ENCODE measurements at places on chromosomes 11 and 22. TPM values are rescaled to one million over a fixed set of nuclear protein-coding genes. Genes with fewer than 3 reads are reported as not detected.

- H3K36me3 ChIP-seq, result no peaks in the 10 kb centered on the region
- no peak overlapping the region for H3K4me3 ChIP-seq
- H3K27me3 ChIP-seq, result no peaks in the 10 kb centered on the region
- no peak for DNase-seq
- no peaks in the 10 kb centered on the region for H3K4me1 ChIP-seq
- no peak overlapping the region for H3K27ac ChIP-seq
These were observed 15.2 kb upstream of the OR52K2 start for GRCh38 chr11:4433856-4434255.

DNA sequence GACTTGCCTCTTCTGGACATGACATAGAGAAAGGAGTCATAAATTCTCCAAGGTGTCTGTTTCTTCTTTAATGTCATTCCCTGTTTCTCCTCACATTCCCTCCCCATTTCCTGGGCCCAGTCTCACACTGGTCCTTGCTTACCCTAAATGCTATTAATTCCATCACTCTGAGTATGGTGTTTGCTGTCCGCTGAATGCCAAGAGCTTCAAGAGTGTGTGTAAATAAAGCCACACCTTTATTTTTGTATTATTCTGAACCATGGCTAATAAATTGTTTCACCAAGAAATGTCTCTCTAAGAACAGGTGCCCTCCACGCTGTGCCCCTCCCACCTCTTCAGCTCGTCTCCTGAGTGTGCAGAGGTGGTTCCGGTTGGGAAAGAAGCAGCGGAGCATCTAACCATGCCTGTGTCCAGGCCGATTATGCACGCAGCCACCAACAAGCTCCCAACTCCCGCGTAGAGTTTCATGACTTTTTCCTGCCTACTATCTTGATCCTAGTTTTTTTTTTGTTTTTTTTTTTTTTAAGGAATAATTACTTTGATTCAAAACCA, 8.6 kb downstream of the TMEM121B start:
- no peaks in the 10 kb centered on the region for H3K27me3 ChIP-seq
- H3K27ac ChIP-seq, result no peak overlapping the region
- H3K4me1 ChIP-seq, result peaks cover 38% of the 10 kb centered on the region
- H3K36me3 ChIP-seq, result no peaks in the 10 kb centered on the region
- DNase-seq, result no peak
- no peak overlapping the region for H3K4me3 ChIP-seq

DNA sequence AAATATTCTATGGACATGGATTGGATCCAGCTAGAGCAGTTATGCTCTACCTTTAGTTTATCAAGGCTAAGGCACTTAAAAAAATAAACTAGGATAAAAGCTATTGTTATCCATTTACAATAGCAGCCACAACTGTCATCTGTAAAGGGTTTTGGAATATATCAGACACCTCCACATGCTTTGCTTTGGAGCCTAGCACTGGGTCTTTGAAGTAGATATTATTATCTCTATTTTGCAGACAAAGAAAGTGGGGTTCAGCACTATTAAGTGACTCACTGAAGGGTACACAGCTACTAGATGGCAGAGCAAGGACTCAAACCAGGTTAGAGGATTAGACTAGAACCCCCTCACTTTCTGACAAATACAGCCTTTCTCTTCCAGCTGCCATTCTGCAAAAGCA, 82.0 kb downstream of the KCNJ1 start:
- peaks cover 8% of the 10 kb centered on the region for H3K4me1 ChIP-seq
- H3K27ac ChIP-seq, result no peak overlapping the region
- no peak overlapping the region for H3K4me3 ChIP-seq
- peaks cover 89% of the 10 kb centered on the region for H3K36me3 ChIP-seq
- H3K27me3 ChIP-seq, result no peaks in the 10 kb centered on the region
- DNase-seq, result no peak

The MUC5B gene
- not detected for total RNA-seq

- H3K27me3 ChIP-seq, result no peaks in the 10 kb centered on the region
- H3K4me1 ChIP-seq, result no peaks in the 10 kb centered on the region
- no peak overlapping the region for H3K27ac ChIP-seq
- no peak overlapping the region for H3K4me3 ChIP-seq
These were observed 14.8 kb downstream of the EXT2 start for GRCh38 chr11:44110231-44110679.

The GAL3ST3 gene
- total RNA-seq, result not detected

DNA sequence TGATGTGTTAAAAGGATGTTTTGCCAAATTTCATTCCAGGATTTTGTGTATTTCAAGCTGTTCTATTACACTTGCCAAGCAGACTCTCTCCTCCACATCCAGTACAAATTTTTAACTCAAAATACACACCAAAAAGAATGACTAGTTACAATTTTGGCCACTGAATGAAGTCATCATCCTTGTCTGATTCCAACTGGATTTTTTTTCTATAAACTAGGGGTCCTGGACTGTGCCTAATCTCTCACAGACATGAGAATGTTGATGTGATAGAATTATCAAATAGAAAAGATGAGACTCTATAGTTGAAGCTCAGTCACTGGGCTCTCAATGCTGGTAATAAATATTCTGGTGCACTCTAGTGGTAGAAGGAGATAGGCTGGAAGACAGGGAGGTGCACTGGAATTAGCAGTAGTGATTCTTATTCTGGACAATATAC, 85.8 kb downstream of the FANCF start:
- H3K27me3 ChIP-seq, result no peaks in the 10 kb centered on the region
- no peaks in the 10 kb centered on the region for H3K36me3 ChIP-seq
- H3K4me3 ChIP-seq, result no peak overlapping the region
- DNase-seq, result no peak
- no peak overlapping the region for H3K27ac ChIP-seq

GRCh38 chr11:119807402-119807801, 78.4 kb upstream of the NECTIN1 start:
- no peak overlapping the region for H3K4me3 ChIP-seq
- no peaks in the 10 kb centered on the region for H3K4me1 ChIP-seq
- no peaks in the 10 kb centered on the region for H3K27me3 ChIP-seq
- H3K27ac ChIP-seq, result no peak overlapping the region
- no peaks in the 10 kb centered on the region for H3K36me3 ChIP-seq

GRCh38 chr22:20244691-20245576, 23.2 kb downstream of the RTN4R start:
- no peaks in the 10 kb centered on the region for H3K27me3 ChIP-seq
- no peaks in the 10 kb centered on the region for H3K36me3 ChIP-seq
- peaks cover 48% of the 10 kb centered on the region for H3K4me1 ChIP-seq
- peak overlapping the region; percentile 30 for H3K4me3 ChIP-seq
- peak overlapping the region; percentile 78 for H3K27ac ChIP-seq

GRCh38 chr11:128261011-128261421, 326.3 kb downstream of the ETS1 start:
- H3K27ac ChIP-seq, result no peak overlapping the region
- no peaks in the 10 kb centered on the region for H3K36me3 ChIP-seq
- DNase-seq, result no peak
- H3K4me1 ChIP-seq, result no peaks in the 10 kb centered on the region
- H3K27me3 ChIP-seq, result no peaks in the 10 kb centered on the region

The NCAM1 gene
- total RNA-seq, result not detected

GRCh38 chr11:69253028-69253427, 40.9 kb upstream of the MYEOV start:
- H3K36me3 ChIP-seq, result no peaks in the 10 kb centered on the region
- H3K27me3 ChIP-seq, result no peaks in the 10 kb centered on the region
- DNase-seq, result no peak
- no peak overlapping the region for H3K4me3 ChIP-seq
- no peak overlapping the region for H3K27ac ChIP-seq

The KCNE3 gene
- 1.6 TPM for total RNA-seq

DNA sequence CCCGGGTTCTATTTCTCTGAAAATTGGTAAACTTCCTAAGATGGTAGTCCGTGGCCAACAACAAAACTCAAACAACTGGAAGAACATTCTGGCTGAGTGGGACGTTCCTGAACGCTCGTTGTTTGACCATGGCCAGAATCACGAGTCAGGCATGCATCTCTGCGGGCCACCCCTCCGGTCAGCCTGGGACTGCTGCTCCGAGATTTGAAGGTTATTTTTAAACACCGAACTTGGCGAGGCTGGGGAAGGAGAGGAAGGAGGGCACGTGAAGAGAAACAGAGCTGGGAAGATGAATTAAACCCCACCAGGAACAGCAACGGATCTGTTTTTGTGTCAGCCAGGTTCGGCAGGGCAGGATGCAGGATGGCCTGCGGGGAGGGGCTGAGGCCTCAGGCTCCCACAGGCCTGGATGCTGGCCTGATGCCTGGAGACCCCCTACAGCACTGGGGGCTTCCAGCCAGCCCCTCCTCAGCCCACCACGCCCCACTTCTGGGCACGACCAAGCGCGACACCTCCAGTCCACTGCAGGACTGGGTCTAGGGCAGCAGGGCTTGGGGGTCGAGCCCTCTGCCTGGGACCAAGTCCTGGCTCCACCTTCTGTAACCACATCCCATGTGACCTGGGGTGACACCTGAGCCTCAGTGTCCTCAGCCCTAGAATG, 5.1 kb downstream of the SHISAL1 start:
- DNase-seq, result no peak
- no peak overlapping the region for H3K4me3 ChIP-seq
- H3K36me3 ChIP-seq, result no peaks in the 10 kb centered on the region
- H3K27ac ChIP-seq, result no peak overlapping the region
- no peaks in the 10 kb centered on the region for H3K27me3 ChIP-seq

- no peak for DNase-seq
- H3K4me3 ChIP-seq, result no peak overlapping the region
- no peaks in the 10 kb centered on the region for H3K27me3 ChIP-seq
These were observed 48.8 kb downstream of the SMCO4 start for GRCh38 chr11:93494357-93494756.

DNA sequence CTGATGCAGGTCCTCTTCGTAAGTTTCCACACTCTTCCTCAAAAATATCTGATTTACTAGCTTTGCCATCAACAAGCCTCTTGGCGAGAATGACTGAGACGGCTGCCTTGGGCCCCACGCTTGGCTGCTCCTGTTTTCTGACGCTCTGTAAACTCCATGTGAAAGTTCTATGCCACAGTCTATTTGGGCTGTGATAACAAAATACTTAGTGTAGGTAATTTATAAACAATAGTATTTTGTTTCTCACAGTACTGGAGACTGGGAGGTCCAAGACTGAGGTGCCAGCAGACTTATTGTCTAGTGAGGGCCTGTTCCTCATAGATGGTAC, 123.2 kb upstream of the SORL1-AS1 start:
- H3K36me3 ChIP-seq, result peaks cover 99% of the 10 kb centered on the region
- no peaks in the 10 kb centered on the region for H3K27me3 ChIP-seq
- H3K27ac ChIP-seq, result no peak overlapping the region
- H3K4me1 ChIP-seq, result no peaks in the 10 kb centered on the region
- no peak for DNase-seq

DNA sequence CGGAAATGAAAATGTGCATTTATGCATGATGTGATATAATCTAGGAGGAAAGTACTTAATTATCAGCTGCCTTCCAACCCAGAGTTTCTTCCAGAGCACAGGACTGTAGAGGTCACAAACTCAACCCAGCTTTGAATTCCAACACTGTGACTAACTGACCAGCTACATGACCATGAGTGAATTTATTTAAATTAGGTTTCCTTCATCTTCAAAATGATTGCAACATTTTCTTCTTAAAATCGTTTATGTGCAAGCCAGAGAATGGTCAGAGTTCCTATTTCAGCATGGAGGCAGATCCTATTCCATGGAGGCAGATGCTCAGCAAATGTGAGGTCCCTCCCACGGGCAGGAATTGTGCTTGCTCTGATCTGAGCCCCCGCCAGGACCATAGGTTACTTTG, 42.4 kb downstream of the OSBP start:
- H3K4me3 ChIP-seq, result no peak overlapping the region
- peaks cover 37% of the 10 kb centered on the region for H3K36me3 ChIP-seq
- H3K4me1 ChIP-seq, result no peaks in the 10 kb centered on the region
- no peaks in the 10 kb centered on the region for H3K27me3 ChIP-seq
- DNase-seq, result no peak

GRCh38 chr22:39349506-39349966, 255 bp upstream of the SYNGR1 start:
- peak; percentile 32 for DNase-seq
- no peaks in the 10 kb centered on the region for H3K4me1 ChIP-seq
- no peaks in the 10 kb centered on the region for H3K27me3 ChIP-seq
- no peaks in the 10 kb centered on the region for H3K36me3 ChIP-seq
- peak overlapping the region; percentile 40 for H3K4me3 ChIP-seq

The GGTLC3 gene
- not detected for total RNA-seq

The ISX gene
- total RNA-seq, result not detected

DNA sequence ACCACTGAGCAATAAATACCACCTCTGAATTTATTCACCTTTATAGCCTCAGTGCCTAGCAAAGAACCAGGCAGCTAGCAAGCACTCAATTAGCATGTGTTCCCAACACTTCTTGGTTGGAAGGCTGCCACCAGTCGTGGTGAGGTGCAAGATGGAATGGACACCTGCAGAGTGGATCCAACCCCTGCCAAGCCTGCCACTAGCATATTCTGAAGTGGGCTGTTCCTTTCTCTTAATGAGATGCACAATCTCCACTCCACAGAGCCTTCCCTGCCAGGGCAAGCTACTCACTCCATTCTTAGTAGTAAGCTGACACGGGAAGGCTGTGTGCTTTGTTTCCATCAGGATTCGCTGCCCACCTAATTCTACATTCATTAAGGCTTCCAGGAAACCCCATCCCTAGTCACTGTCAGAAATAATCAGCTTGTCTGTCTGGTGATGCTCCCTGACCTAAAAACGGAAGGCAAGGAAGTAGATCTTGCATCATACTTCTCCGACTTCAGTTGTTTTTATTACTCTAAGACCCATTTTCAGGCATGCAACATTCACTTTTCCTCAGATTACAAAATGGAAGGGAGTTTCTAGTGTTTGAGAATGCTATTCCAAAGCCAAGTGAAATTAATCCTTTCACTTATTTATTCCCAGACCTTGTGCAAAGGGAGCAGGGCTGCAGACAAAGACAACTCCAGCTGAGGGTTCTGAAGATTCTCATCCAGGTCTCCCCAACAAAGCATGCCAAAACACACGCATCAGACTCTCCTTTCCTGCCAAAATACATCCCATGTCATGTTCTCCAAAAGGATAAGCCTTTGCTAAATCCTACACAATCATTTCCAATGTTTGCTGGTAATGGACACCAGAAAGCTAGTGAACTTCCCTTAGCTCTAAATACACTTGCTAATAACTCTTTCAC, 128.0 kb downstream of the TENM4 start:
- H3K27me3 ChIP-seq, result no peaks in the 10 kb centered on the region
- no peaks in the 10 kb centered on the region for H3K4me1 ChIP-seq
- H3K4me3 ChIP-seq, result no peak overlapping the region
- no peaks in the 10 kb centered on the region for H3K36me3 ChIP-seq

The GSTT2B gene
- total RNA-seq, result not detected

GRCh38 chr11:32438866-32439489, 3.6 kb upstream of the WT1 start:
- H3K27ac ChIP-seq, result no peak overlapping the region
- no peaks in the 10 kb centered on the region for H3K36me3 ChIP-seq
- no peak for DNase-seq
- H3K4me1 ChIP-seq, result no peaks in the 10 kb centered on the region

GRCh38 chr11:105046898-105047579, 1.9 kb upstream of the CARD16 start:
- H3K27me3 ChIP-seq, result no peaks in the 10 kb centered on the region
- peaks cover 19% of the 10 kb centered on the region for H3K4me1 ChIP-seq
- no peak overlapping the region for H3K4me3 ChIP-seq
